ENCODE measurements at places on chromosomes 4 and X.

DNA sequence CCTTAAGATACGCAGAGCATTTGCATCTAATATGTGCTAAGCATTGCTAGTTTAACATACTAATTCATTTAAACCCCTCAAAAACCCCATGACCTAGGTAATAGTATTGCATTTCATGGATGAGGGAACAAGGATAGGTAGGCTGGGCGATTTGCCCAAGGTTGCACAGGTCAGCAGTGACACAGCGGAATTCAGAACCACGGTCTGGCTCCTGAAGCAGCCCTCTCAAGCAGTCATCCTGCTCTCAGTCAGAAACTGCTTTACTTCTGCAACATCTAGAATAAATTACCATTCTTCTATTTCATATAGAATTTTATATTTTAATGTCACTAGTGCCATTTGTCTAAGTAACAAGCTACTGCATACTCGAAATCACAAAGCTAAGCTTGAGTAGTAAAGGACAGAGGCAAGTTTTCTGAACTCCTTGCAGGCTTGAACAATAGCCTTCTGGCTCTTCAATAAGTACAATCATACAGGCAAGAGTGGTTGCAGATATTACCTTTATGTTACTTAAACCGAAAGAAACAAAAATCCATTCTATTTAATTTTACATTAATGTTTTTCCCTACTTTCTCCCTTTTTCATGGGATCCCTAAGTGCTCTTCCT lies 555 bp upstream of the SPP1 start:
- DNase-seq, result peak; percentile 10

DNA sequence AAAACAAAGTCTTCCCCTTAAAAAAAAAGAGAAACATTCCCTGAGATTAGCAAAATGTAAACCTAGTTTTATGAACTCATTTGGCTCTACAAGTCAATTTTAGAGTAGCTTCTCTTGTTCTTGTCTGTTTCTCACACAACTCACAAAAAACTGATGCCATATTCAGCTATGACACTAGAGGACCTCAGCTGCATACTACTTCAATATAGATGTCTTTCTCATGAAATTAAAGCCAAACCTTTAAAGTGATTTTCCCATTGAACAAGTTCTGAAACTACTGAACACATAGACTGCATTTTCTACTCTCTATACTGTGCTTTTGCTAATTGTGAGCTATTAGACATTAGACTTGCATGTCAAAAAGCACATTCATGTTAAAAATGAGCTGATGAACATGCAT lies 49.8 kb downstream of the TBCK start:
- peak; percentile 75 for DNase-seq

DNA sequence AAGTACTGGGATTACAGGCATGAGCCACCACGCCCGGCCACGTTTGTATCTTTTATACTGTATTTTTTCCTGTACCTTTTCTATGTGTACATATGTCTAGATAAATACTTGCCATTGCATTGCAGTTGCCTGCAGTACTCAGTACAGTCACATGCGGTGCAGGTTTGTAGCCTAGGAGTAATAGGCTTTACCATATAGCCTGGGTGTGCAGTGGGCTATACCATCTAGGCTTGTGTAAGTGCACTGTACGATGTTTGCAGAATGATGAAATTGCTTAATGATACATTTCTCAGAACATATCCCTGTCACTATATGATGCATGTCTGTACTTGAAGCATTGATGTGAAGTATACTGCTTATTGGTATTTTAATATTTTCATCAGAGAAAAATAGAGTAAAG lies 115.4 kb upstream of the PUDP start:
- DNase-seq, result no peak

GRCh38 chr4:136458326-136458725 lies 1074.0 kb downstream of the PCDH18 start:
- no peak for DNase-seq

DNA sequence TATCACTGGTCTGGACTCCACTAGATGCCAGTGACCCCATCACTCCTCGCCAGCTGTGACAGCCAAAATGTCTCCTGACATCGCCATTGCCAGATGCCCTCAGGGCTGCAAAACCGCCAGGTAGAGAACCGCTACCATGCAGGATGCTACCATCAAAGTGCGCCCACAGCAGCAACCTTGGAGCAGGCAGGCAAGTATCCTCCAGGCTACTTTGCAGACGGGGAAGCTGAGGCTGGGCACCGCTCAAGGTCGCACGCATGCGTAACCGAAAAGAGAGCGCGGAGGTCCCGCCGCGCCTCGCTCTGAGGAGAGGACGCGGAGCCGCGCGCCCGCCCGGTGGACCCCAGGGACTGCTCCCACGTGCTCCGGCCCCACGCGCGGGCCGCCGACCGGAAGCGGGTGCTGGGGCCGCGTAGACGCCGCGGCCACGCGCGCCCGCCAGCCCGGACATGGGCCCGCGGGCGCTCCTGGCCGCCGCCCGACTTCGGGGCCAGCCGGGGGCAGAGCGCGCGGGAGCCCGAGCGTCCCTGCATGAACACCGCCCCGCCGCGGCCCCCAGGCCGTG lies at the start of gene STS:
Gene STS (plus strand): TSS at position 300 of the 565 bp plus-strand sequence. CDS start 105,488 bp downstream, outside the sequence.
- DNase-seq, result peak; percentile 32

DNA sequence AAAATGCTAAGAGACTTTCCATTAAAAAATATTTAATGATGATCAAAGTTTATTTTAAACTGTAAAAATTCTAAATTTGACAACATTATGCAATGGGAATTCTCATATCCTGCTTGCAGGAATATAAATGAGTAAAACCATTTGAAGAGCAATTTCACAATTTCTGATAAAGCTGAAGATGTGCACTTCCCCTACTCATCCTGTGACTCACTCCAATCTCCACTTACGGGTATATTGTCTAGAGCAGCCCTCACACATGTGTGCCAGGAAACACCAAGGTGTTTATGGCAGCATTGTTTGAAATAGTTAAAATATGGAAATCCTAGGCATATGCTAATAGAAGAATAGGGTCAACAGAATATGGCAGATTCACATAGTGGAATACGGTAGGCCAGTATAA lies 158.4 kb downstream of the PDHA2 start:
- DNase-seq, result no peak

DNA sequence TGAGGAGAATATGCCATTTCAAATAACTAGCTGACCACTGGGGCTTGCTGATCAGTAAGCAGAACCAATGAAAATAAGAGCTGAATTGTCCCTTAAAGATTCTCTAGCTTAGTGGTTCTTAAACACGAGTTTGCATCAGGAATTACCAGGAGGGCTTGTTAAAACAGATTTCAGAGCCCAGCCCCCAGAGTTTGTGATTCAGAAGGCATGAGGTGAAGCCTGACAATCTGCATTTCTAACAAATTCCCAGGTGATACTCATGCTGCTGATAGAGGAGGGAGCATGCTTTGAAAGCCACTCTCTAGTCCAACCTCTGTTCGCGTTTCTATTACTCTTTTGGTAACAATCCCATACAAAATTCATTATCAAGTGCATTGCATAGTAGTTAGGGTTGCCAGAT lies 35.5 kb downstream of the DCX start:
- DNase-seq, result no peak

- DNase-seq, result peak; percentile 97
Observed at GRCh38 chrX:47560934-47561658, at the start of gene ARAF. TSS of gene ARAF (plus strand) at chrX:47561205. CDS start at chrX:47562968, 1,763 bp downstream.

DNA sequence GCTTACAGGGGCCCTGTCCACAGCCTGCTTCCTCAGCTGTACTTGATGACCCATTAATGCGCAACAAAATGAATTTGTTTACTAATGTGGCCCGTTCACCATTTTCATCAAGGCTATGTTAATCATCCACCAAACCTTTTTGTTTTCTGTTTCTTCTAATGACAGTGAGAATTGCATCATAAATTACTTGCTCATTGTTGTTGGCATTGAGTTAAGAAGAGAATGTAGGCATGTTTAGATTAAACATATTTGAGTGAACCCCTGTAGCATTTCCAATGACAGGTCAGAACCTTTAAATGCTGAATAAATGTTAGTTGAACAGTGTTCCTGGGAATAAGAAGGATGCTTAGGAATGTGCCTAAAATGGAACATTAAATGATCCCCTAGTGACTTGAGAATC lies 183.4 kb downstream of the SPRY1 start:
- no peak for DNase-seq
